ENCODE measurements at places on chromosomes 7 and 10. TPM values are rescaled to one million over a fixed set of nuclear protein-coding genes. Genes with fewer than 3 reads are reported as not detected.

- DNase-seq, result no peak
Measured at GRCh38 chr7:139743267-139743966, 34.4 kb downstream of the HIPK2 start.

- DNase-seq, result no peak
Measured at GRCh38 chr7:41103331-41103730, 599.6 kb downstream of the INHBA start.

GRCh38 chr10:49076741-49077521, 38.4 kb downstream of the VSTM4 start:
- no peak for DNase-seq

DNA sequence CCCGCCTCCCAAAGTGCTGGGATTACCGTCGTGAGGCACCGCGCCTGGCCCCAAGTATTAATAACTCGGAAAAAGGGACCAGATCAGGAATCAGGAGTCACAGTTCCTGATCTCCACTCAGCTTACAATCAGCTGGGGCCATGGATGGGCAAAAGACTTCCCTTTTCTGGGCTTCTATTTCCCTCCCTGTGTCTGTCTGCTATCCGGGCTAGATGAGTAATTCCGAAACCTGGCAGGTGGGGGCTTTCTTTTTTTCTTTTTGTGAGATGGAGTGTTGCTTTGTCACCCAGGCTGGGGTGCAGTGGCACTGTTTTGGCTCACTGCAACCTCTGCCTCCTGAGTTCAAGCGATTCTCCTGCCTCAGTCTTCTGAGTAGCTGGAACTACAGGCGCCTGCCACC, 11.6 kb downstream of the RPS24 start:
- no peak for DNase-seq

DNA sequence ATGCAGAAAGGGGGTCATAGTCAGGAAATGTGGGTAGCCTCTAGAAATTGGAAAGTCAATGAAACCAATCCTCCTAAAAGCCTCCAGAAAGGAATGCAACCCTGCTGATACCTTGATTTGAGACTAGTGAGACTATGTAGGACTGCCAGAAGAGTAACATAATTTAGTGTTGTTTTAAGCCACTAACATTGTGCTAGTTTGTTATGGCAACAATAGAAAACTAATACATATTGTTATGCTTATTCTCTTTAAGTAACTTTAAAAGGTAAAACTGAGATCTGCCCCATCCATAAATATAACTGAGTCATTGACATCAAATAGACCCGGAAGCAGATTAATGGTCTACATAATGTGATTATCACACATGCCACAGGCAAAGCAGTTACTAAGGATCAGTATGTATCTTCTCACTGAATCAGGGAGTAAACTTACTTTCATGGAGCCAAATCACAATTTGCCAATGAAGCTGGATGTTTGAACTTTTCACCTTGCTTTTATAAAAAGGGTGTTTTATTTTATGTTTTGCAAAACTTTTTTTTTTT, 146.4 kb upstream of the TMEM106B start:
- DNase-seq, result no peak

DNA sequence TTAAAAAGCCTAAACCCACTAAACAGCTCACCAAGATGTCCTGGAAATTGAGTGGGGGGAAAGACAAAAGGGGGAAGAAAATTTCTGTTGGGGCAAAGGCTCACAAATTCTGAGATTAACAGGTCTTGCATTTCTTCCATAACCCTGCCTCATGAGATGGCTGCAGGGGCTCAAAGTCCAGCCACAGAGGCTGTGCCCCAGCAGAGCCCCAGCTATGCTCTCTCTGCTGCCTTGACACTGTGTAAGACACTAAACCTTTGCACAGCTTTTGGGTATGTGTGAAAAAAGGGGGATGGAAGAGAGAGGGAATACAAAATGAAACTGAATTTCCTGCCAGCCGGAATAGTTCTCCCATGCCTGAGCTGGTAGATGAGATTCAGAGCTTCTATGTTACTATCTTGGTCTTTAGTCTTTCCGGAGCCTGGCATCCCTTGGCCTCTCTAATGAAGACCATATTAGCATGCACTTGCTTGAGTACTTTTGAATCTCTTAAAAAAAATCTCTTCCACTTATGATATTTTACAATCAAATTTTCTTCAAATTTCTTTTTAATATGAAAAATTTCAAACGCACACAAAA, 240.0 kb upstream of the IMMP2L start:
- no peak for DNase-seq

DNA sequence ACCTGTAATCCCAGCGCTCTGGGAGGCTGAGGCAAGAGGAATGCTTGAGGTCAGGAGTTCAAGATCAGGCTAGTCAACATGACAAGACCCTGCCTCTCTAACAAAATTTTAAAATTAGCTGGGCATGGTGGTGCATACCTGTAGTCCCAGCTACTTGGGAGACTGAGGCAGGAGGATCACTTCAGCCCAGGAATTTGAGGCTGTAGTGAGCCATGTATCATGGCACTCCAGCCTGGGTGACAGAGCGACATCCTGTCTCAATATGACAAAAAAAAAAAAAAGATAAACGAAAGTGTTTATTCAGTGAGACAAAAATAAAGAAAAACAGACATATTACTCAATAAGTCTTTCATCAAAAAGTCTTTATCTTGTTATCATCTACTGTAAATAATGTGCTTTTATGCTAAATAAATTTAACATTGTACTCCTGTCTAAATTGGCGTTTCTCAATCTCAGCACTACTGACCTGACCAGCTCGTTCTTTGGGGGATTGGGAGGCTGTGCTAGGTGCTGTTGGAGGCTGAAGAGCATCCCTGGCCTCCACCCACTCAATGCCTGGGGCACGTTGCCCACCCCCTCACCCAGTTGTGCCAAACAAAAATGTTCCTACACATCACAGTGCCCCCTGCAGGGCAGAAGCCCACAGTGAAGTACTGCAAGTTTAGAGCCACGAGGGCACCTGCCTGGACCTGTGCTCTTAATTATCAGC, 57.7 kb downstream of the NCAPG2 start:
- no peak for DNase-seq

DNA sequence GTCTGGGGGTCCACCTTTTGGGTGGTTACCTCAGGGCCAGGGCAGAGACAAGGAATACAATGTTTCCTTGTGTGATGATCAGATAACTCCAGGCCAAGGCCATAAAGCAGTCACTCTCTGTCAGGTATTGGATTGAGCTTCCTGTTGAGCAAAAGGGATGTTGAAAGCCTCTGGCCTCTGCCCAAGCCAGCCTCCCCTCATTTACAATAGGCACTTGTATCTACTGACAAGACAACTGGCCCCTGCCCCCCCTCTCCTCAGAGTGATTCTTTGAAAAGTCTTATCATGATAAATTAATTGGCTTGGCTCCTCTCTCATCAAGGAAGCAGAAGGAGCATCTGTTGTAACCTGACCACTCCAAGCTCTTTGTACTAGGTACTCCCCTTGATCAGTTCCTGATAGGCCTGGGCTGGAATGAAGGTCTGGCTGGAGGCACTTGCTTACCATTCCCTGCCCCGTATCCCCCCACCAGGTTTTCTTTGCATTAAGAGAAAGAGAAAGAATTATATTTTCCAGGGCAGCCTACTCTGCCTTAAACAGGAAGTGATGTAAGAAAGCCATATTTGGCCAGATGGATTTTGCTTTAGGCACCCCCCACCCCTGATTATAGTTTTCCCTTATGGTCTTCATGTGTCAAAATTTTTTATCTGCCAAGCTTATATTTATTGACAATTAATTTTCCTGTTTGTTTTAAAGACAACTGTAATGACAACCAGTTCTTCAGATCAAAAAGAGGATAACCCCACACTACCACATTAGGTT, 42.1 kb upstream of the HPS1 start:
- no peak for DNase-seq

DNA sequence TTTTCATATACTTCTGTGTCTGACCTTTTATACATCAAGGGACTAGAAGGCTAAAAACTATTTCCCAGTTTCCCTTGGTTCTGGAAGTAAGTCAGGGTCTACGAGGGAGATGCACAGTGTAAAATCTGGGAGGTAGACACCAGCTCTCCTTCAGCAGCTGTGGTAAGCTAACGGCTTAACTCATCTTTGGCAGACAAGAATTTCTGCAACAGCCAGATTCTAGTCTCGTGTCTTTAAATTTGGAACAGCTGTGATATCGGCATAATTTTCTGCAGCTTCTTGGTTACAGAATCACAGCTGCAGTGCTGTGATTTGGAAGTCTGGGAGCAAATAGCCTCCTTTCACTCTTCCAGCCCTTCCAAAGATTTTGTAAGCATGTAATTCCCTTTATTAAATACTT, 37.4 kb upstream of the ABCB4 start:
- no peak for DNase-seq

The ZNF107 gene
- total RNA-seq, result 5.3 TPM

The AMPH gene
- total RNA-seq, result not detected

The POU6F2 gene
- not detected for total RNA-seq

The SVOPL gene
- total RNA-seq, result not detected

The CAMK1D gene
- 2.0 TPM for total RNA-seq

The SFR1 gene
- total RNA-seq, result 8.6 TPM

The SND1 gene
- total RNA-seq, result 193 TPM

The TAF5 gene
- 2.8 TPM for total RNA-seq
